ENCODE measurements at places on chromosomes 7 and 10.

DNA sequence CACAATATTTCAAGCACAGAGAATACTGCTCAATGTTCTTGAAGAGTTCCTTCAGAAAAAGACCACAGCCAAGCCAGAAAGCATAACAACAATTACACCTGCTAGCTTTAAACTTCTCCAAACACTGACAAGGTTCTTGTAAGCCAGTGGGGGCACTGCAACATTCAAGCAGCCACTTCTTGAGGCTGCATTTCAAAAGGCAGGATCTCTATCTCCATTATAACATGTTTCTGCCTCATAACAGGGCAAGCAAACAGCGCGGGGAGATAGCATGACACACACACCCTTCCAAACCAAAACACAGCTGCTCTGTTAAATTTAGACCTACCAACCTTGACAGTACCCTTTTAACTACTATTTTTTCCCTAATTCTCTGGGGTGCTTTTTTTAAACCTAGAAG lies 30.8 kb downstream of the CHCHD3 start:
- DNase-seq: no peak

GRCh38 chr7:102216573-102217314 lies 69.9 kb upstream of the SH2B2 start:
- DNase-seq: no peak

- DNase-seq: no peak
Observed at GRCh38 chr10:92432596-92432995, 141.3 kb downstream of the IDE start.

DNA sequence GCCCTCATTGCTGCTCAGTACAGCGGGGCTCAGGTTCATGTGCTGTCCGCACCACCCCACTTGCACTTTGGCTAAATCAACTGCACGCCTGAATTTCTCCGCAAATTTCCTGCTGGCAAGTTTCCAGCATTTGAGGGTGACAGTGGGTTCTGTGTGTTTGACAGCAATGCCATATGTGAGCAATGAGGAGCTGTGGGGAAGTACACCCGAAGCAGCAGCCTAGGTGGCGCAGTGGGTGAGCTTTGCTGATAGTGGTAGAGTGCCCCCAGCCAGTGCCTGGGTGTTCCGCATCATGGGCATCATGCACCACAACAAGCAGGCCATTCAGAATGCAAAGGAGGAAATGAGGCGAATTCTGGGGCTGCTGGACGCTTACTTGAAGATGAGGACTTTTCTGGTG lies 103.9 kb upstream of the POT1 start:
- DNase-seq: no peak

DNA sequence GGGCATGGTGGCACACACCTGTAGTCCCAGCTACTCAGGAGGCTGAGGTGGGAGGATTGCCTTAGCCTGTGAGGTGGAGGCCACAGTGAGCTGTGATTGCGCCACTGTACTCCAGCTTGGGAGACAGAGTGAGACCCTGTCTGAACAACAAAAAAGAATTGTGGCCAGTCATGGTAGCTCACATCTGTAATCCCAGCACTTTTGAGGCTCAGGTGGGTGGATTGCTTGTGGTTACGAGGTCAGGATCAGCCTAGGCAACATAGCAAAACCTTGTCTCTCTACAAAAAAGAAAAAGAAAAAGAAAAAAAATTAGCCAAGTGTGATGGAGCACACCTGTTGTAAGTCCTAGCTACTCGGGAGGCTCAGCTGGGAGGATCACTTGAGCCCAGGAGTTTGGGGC lies 22.8 kb downstream of the MARCHF5 start:
- DNase-seq: no peak

GRCh38 chr7:97868788-97869187 lies 3.4 kb downstream of the ASNS start:
- DNase-seq: no peak

- no peak for DNase-seq
Observed at GRCh38 chr7:55085511-55086412, 66.9 kb downstream of the EGFR start.

DNA sequence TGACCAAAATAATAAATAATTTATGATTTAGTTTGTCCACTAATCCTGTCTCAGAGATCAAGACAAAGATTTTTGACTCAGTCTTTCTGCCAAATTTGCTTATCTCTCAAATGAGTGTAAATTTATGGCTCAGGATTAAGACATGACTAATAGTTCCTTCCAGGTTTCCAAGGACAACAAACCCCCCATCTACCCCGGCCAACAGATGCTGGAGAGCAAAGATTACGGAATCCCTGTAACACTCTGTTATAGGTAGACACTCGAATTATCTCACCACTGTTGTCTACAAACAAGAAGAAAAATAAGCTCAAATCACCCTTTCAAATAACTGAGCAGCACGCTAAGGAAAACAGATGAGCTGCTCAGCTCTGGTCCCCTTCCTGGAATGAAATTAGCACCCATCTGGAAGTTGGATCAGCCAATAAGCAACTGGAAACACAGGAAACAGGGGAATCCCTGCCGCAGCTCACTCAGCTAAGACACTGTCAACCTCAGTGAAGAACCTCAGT lies 56.8 kb upstream of the SVIL start:
- no peak for DNase-seq

DNA sequence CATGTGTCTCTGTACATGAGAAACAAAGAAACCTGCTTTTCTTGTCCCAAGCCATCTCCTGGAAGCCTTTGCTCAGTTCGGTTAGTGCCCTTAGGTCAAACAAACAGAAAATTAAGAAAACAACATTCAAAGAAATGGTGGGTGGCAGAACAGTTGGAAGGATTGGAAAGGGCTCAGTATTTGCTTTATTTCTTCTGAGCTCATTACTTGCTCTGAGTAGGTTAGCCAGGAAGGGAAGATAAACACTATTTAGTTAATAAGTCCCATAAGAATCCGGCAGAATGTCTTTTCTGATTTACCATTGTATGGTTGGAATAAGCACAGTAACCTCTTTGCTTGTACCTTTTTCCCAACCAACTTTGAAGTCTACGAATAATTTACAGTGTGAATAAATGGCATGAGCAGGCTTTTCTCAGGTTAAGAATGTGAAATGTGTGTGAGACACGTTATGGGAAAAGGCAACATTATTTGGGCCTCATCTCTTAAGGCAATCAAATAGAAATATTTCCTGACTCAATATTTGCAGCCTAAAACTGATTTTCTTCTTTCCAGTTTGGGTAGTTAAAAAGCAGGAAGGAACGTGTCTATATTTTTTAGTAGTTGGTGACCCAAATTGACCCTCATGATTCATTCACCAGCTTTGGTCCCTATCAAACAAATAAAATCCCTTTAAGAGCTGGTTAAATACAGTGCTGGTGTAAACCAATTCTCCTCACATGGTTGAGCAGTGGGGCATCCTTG lies 158.5 kb downstream of the DKK1 start:
- DNase-seq: no peak

GRCh38 chr7:36653008-36653662 lies 71.2 kb downstream of the AOAH start:
- no peak for DNase-seq

DNA sequence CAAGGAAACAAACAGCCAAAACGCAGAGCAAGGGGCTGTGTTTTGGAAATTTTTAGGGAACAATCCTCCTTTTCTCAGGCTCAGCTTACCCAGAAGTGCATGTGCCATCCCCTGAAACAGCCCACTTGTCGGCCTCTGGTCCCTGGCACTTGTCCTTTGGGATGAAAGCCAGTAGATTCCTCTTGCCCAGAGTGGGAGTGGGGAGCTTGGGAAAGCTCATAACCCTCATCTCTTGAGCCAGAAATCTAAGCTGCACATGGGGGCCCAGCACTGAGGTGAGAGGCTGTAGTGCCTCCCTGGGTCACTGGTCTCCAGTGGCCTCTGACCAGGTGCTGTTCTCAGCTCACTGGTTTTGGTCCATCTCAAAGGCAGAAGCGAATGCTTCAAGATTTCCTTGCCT lies 150.3 kb downstream of the RNF216 start:
- no peak for DNase-seq

GRCh38 chr10:82581940-82582339 lies 706.9 kb downstream of the NRG3 start:
- DNase-seq: no peak

GRCh38 chr10:6819301-6819700 lies 239.2 kb upstream of the PRKCQ start:
- DNase-seq: no peak

DNA sequence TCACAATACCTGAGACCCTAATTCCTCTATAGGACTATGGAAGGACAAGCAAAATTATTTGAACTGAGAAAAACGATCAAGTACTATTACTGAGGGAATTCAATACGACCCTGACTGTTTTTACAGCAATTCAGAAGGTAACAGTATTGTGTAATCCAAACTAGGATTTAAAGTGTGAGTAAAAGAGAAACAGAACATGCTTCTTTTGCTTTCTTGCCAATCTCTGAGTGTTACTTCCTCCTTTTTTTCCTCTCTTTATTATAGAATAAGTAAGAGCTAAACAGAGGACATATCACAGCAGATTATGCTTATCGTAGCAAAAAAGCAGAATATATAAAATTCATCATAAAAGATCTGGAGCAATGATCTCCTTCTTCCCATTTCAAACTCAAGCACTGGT lies 292.1 kb downstream of the THSD7A start:
- no peak for DNase-seq

- DNase-seq: no peak
Observed at GRCh38 chr7:102450242-102450641, 14.4 kb downstream of the ALKBH4 start.

- DNase-seq: no peak
Observed at GRCh38 chr10:26481914-26482550, 43.9 kb downstream of the APBB1IP start.

- no peak for DNase-seq
Observed at GRCh38 chr7:43686991-43687390, 42.3 kb downstream of the COA1 start.

DNA sequence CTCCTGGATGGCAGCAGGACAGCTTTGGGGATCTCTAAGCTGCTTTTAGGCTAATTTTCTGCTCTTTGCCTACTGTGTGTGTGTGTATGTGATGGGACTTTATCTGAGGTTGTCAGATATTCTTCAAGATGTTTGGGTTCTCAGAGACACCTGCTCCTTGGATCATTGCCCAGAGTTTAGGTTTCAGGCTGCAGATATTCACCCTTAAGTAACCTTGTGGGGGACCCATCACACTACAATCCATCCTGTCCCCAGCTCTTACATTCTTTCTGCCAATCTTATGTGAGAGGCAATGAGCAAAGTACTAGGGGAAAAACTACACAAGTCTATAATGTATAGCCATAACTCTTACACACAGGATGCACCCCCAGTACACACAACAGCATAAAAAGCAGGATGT lies 263.0 kb upstream of the ZWINT start:
- no peak for DNase-seq

DNA sequence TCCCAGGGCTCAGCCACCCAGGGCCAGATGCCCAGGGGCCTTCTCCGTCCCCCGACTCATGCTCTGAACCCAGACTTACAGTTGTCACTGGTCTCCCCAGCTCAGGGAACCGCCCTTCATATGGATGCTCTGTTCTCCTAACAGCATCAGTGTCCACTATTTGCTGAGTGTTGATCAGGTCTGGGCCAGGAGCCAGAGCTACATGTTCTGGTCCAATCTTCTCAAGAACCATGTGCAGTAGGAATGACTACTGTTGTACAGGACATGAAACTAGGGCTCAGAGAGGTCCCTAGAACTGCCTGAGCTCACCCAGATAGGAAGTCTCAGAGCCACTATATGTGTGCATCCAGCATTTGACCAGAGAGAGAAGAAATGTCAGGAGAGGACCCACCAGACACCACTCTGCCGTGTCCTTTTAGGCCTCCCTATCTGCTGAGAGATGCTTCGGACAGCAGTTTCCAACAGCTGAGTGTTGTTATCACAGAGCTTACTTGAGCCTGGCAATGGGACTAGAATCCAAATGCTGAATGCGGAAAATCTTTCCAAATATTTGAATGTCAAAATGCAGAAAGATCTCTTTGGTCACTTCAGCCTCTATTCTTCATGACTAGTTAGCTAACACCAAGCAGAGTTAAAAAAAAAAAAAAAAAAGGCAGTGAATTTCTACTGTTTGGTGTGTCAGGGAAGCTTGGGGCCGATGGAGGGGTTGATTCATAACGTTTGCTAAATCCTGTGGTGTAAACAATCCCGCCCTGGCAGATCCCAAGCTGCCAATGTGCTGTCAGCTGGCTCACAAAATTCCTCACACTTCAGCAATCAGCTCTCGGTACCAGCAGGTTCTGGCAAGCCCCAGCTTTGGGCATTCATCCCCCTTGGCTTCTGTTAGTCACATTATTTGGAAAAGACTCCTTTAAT lies 246.1 kb downstream of the TNS3 start:
- no peak for DNase-seq

- DNase-seq: no peak
Observed at GRCh38 chr7:129607471-129608120, 3.9 kb upstream of the NRF1 start.

GRCh38 chr10:69802424-69803161 lies 887 bp downstream of the COL13A1 start:
- no peak for DNase-seq

- DNase-seq: no peak
Observed at GRCh38 chr7:154852205-154852604, 150.7 kb downstream of the PAXIP1 start.

DNA sequence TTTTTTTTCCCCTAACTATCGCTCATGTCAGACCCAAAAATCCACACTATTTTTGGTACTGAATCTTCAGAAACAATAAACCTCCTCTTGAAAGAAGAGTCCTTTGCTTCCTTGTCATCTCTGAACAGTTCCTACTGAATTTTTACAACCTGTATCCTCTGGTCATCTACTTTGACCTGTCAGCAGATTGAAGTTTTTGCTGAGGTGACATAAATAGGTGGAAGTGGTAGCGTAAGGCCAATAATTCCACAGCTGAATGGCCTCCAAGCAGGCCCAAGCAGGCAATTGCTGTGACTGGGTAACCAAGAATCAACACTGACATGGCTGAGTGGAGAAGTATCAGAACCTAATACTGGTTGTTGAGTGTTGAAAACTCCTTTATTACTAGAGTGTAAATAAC lies 117.4 kb upstream of the MAGI2 start:
- no peak for DNase-seq

GRCh38 chr7:46532571-46532970 lies 611.5 kb upstream of the IGFBP3 start:
- DNase-seq: no peak

DNA sequence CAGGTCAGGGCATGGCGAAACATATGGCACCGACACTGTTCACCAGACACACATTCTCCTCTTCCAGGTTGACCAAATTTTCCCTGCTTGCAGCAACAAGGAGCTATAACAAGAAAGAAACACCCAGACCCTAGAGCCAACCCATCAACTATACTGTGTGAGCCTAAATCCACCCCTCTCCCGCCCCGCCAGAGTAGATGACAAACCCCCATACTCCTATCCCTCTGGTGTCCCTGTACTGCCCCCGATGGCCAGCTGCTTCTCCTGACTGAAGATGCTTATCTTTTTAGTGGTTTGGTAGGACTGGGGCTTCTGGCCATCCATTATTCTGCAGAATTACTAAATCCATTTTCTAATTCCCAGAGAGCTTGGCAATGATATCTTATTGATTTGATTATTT lies 70.1 kb upstream of the EEPD1 start:
- DNase-seq: no peak

Measured in GM19239 (cell line).